ENCODE measurements at places on chromosomes 6 and 20. TPM values are rescaled to one million over a fixed set of nuclear protein-coding genes. Genes with fewer than 3 reads are reported as not detected.

The CNBD2 gene
- total RNA-seq: 3.1 TPM

The CDC40 gene
- 19.8 TPM for total RNA-seq

The WFDC5 gene
- total RNA-seq: not detected

The CLPSL1 gene
- not detected for total RNA-seq

The PTCHD4 gene
- 0.88 TPM for total RNA-seq

The KIF25 gene
- total RNA-seq: not detected

The ULBP1 gene
- 0.34 TPM for total RNA-seq

The DEFB110 gene
- not detected for total RNA-seq

The RNGTT gene
- total RNA-seq: 11.0 TPM

The HCRTR2 gene
- total RNA-seq: not detected

The PI3 gene
- total RNA-seq: not detected

The PRICKLE4 gene
- total RNA-seq: 3.8 TPM

The KHDC1L gene
- total RNA-seq: not detected

The SSTR4 gene
- total RNA-seq: not detected

The FAM8A1 gene
- total RNA-seq: 34.8 TPM

The TMEM63B gene
- total RNA-seq: 15.3 TPM

The GHRH gene
- total RNA-seq: not detected

The ID4 gene
- 25.8 TPM for total RNA-seq

The RALGAPA2 gene
- total RNA-seq: 78.2 TPM

The CALHM6 gene
- 5.6 TPM for total RNA-seq
